ENCODE measurements at places on chromosomes 6 and 20.

- no peak for DNase-seq
Observed at GRCh38 chr6:162467679-162468078, 259.9 kb downstream of the PRKN start.

GRCh38 chr6:23088761-23089160, 519.4 kb downstream of the HDGFL1 start:
- no peak for DNase-seq

GRCh38 chr20:16433293-16433580, 140.0 kb downstream of the KIF16B start:
- no peak for DNase-seq

- no peak for DNase-seq
Observed at GRCh38 chr6:17580518-17581048, 19.5 kb upstream of the FAM8A1 start.

- DNase-seq = no peak
Observed at GRCh38 chr6:51753635-51754034, 333.8 kb downstream of the PKHD1 start.

DNA sequence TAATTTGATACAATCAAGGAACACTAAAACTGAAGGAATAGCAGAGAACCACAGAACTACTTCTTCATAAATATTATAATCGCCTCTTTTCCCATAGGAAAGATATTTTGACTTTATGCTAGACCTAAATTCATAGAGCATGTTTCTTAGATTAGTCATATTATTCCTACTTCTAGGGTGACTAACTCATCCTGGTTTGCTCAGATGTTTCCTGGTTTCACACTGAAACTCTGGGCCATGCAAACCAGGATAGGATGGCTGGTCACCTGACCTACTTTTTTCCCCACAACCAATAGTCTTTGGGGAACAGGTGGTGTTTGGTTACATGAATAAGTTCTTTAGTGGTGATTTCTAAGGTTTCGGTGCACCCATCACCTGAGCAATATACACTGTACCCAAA, 42.8 kb downstream of the MMS22L start:
- DNase-seq = no peak

- no peak for DNase-seq
Observed at GRCh38 chr20:63117151-63117550, 98.8 kb downstream of the YTHDF1 start.

GRCh38 chr6:139147628-139148027, 12.7 kb downstream of the HECA start:
- DNase-seq = no peak

- DNase-seq = no peak
Observed at GRCh38 chr20:51230727-51231126, 207.8 kb upstream of the KCNG1 start.

DNA sequence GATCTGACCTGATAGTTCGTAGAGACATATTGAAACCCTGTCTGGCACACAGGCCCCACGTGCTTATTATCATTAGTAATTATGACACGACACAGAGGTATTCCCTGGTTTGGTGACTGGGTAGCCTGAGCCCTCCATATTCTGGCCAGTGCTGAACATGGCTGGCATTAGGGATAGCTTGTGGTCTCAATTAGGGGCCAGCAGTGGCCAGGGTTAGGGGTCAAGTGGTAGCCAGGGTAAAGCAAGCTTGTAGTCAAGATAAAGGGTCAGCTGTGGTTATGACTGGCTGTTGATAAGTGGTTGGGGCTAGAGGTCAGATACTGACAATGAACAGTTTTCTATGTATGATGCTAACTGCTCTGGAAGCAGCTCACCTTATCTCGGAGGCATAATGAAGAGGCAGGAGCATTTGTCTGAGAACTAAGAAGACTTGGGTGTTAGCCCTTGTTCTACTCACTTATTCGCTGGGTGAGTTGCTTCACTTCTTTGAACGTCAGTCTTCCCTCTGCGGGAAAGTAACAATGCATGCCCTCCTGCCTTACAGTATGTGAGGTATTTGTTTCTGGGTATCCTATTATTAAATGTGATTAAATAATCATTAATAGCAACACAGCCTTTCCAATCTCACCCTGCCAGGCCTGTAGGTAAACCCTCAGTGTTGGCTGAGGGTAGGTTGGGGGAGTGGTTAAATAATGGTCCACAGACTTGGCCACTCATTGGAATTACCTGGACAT, 66.7 kb downstream of the VEGFA start:
- DNase-seq = no peak

GRCh38 chr20:22566876-22567658, 17.3 kb downstream of the FOXA2 start:
- no peak for DNase-seq

- DNase-seq = peak; percentile 56
Observed at GRCh38 chr6:328136-328670, 35.9 kb downstream of the DUSP22 start.

Measured in AG09319 (cell line).